ENCODE measurements at places on chromosomes 4 and X. TPM values are rescaled to one million over a fixed set of nuclear protein-coding genes. Genes with fewer than 3 reads are reported as not detected.

The NALF2 gene
- not detected for total RNA-seq

The EFNB1 gene
- 42.8 TPM for total RNA-seq

The NLGN4X gene
- total RNA-seq, result not detected

The USP17L30 gene
- not detected for total RNA-seq

The PRKG2 gene
- total RNA-seq, result 2.9 TPM

The TRIM61 gene
- total RNA-seq, result 1.2 TPM

The CPZ gene
- 2.0 TPM for total RNA-seq

The GAGE13 gene
- not detected for total RNA-seq

The THAP6 gene
- total RNA-seq, result 12.3 TPM

The CCDC120 gene
- 0.39 TPM for total RNA-seq

The GATA1 gene
- not detected for total RNA-seq

The RAPGEF2 gene
- 25.4 TPM for total RNA-seq

The AKAP14 gene
- total RNA-seq, result not detected

The XK gene
- not detected for total RNA-seq

The CLDN34 gene
- total RNA-seq, result not detected

The MUC7 gene
- not detected for total RNA-seq

The PNMA6F gene
- not detected for total RNA-seq

The OTUD6A gene
- total RNA-seq, result not detected

The LDOC1 gene
- total RNA-seq, result 3.1 TPM

The HEPH gene
- 4.7 TPM for total RNA-seq

The DCLK2 gene
- total RNA-seq, result 7.2 TPM

The OCIAD1 gene
- 80.5 TPM for total RNA-seq

The MSX1 gene
- 17.6 TPM for total RNA-seq

The NPY5R gene
- total RNA-seq, result not detected

The ADH4 gene
- not detected for total RNA-seq

The STARD8 gene
- 0.73 TPM for total RNA-seq

The CITED1 gene
- 2.0 TPM for total RNA-seq

The ERCC6L gene
- 9.8 TPM for total RNA-seq

The STBD1 gene
- 2.0 TPM for total RNA-seq

The ART3 gene
- total RNA-seq, result not detected

The MFAP3L gene
- total RNA-seq, result 2.5 TPM

The ASIC5 gene
- not detected for total RNA-seq

The SPANXB1 gene
- total RNA-seq, result not detected

The RAB41 gene
- total RNA-seq, result not detected

The MXRA5 gene
- under 0.01 TPM for total RNA-seq

The GIMD1 gene
- not detected for total RNA-seq

The ASMT gene
- total RNA-seq, result not detected

The ESX1 gene
- total RNA-seq, result not detected

The F8A2 gene
- total RNA-seq, result not detected

The CFAP99 gene
- total RNA-seq, result not detected

The CDX4 gene
- total RNA-seq, result not detected
